ENCODE measurements at places on chromosomes 12 and 14.

GRCh38 chr14:51507511-51507905, 144.2 kb upstream of the FRMD6 start:
- no peak for DNase-seq

DNA sequence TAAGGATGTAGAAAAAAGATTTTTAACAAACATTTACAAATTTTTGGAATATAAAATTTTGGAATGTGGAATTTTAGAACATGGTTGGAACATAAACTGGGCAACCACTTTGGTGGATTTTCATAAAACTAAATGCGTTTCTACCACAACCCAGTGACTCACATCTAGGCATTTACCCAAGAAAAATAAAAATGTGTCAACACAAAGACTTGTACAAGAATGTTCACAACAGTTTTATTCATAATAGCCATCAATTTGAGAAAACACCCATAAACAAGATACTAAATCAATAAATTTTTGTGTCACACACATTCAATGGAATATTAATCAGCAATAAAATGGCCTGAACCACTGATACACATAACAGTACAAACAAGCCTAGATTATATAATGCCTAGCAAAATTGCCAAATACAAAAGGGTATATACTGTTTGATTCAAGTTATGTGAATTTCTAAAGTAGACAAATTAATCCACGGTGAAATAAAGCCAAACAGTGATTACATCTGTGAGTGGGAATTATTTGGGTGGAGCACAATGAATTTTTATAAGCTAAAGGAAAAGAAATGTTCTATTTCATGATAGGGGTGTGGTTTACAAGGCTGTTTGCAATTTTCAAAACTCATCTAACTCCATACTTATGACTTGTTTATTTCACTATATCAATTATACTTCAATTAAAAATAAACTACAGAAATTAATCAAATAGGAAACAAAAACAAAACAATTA, 415.2 kb upstream of the OR4E1 start:
- no peak for DNase-seq

GRCh38 chr12:97452839-97453238, 9.8 kb upstream of the RMST start:
- no peak for DNase-seq

DNA sequence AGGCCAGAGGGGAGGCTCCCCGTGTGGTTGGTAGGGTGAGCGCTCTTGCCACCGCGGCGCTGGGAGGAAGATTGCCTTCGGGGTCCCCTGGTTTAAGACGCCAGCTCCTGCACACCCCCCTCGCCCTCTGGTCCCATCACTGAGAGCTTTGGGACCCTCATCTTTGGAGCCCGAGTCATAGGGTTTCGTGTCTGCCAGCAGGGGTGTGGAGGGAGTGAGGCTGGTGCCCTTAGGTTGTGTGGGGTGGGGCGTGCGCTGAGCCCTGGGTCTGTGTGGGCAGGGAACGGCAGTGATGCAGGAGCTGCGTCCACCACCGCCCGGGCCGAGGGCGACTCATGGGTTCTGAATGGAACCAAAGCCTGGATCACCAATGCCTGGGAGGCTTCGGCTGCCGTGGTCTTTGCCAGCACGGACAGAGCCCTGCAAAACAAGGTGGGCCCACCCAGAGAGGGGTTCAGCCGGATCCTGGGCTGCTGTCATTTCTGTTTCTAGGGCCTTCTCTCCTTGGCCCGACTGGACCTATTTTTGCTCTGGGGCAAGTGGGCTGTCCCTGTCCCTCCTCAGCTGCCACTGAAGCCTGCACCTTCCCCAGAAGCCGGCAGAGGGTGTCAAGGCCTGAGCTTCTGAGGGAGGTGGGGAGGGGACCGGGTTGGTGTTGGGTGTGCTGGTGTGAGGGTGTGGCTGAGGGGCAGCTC, 12.1 kb downstream of the ACADS start:
- DNase-seq, result no peak

GRCh38 chr12:92058664-92059063, 87.0 kb downstream of the BTG1 start:
- no peak for DNase-seq

DNA sequence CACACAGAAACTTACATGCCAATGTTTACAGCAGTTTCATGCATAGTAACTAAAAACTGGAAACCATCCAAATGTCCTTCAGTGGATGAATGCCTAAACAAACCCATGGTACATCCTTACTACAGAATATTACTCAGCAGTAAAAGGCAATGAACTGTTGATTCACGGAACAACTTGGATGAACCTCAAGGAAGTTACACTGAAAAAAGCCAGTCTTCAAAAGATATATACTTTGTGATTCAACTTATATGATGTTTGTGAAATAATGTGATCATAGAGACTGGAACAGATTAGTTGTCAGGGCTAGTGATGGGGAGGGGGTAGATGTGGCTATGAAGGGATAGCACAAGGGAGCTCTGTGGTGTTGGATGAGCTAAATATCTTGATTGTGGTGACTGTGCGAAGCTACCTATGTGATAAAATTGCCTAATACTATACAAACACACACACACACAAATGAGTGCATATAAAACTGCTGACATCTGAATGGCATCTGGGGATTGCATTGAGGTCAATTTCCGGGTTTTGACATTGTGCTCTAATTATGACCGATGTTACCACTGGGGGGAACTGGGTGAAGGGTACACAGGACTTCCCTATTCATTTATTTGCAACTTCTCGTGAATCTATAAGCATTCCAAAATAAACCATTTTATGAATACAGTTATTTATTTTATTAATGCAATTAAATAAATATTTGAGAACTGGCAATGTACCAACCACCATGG, 94.3 kb downstream of the RIN3 start:
- DNase-seq, result no peak

GRCh38 chr12:107486140-107486892, 199.3 kb upstream of the PWP1 start:
- no peak for DNase-seq

GRCh38 chr12:106780010-106780631, 5.6 kb downstream of the RIC8B start:
- no peak for DNase-seq

DNA sequence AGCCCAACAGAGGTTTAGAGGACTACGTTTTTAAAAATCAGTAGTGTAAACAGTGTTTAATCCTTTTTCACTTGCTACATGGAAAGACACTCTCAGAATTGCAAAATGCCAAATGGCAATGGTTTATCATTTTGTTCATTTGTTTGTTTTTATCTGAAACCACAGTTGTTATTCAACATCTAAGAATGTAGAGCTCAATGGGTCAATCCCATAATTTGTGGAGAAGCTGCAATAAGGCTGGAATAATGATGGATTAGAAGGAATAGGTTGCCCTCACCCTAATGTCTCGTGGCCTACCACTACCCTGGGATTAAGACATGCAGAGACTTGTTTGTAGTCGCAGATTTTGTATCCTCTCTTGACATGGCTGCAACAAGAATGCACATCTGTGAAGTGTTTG, 115.7 kb downstream of the LLPH start:
- no peak for DNase-seq

DNA sequence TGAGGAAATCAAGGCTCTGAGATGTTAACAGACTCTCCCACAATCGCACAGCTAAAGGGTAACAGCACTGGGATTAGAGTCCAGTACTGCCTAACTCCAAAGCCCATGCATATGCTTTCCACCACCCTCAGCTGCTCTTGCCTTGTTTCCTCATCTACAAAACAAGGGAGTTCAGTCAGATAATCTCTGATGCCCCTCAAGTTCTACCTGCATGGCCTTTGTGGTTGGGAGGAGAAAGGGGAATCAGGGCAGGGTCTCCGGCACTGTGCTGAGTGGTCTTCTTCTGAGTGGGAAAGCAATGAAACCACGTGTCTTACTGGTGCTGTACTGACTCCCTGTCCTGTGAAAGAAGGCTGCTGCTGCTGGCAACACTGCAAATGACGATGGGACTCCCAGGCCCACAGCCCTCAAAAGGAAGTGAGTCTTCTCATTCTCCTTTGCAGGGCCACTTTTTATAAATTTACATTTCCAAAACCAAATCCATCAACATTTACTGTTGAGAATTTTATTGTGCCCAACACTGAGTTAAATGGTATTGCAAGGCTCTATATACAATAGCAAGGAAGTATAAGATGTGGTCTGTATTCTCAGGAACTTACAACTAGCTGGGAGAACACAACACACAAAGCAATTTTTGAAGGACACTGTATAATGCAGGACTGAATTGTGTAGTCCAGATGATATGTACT, 19.7 kb upstream of the DUSP16 start:
- DNase-seq, result no peak

- DNase-seq, result no peak
These were observed 136.8 kb downstream of the SRGAP1 start for GRCh38 chr12:63981343-63981742.

- no peak for DNase-seq
These were observed 246.4 kb upstream of the PWP1 start for GRCh38 chr12:107439026-107439738.

GRCh38 chr14:53741479-53742232, 215.0 kb downstream of the BMP4 start:
- DNase-seq, result no peak

GRCh38 chr14:105095236-105095805, 30.1 kb upstream of the GPR132 start:
- DNase-seq, result no peak

- DNase-seq, result no peak
These were observed 431.8 kb downstream of the SLC6A15 start for GRCh38 chr12:84480803-84481202.

DNA sequence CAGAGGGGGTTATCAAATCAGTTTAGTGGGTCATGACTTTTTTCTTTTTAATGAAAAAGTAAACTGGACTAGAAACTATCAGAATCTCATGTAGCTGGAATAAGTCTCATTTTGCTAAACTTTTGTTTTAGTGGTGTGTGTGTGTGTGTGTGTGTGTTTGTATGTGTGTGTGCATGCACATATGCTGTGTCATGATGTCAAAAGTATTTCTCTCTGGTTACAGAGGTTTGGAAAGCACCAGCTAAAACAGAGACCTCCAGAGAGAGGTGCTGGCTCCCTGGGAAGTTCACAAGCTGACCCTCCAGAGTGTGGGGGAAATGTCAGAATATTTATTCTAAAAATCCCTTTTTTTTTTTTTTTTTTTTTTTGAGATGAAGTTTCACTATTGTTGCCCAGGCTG, 114.7 kb downstream of the LGMN start:
- DNase-seq, result no peak

GRCh38 chr12:43676183-43676813, 82.3 kb downstream of the PUS7L start:
- DNase-seq, result no peak

- no peak for DNase-seq
These were observed 53.5 kb downstream of the SLC38A6 start for GRCh38 chr14:61034416-61035120.

DNA sequence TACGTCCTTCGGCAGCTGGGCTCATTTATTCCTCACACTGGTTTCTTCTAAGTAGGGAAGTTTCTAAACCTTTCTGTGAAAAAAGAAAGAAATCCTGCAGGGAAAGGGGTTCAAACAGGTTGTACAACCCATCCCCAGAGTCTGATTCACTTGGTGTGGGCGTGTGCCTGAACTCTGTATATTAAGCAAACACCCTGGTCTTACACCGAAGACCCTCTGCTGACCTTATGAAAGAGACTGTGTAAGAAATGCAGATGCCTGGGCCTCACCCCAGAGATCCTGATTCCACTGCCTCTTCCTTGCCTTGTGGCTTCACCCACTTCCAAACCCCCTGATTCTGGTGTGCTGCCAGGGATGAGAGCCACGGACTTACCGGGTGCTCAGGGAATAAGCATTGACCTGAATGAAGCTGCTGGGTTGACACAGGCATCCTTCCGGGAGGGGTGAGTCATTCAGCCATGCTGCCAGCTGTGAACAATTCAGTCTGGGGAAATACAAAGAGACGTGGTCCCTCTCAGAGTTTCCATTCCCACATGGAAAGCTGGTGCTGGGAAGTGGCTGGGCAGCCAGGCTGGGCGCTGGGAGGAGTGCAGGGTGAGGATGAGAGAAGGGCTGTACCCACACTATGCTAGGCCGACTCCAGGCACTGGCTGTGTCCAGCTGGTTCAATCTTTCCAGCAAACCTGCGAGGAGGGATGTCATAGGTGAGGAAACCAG, 26.5 kb upstream of the ACTN1 start:
- no peak for DNase-seq

DNA sequence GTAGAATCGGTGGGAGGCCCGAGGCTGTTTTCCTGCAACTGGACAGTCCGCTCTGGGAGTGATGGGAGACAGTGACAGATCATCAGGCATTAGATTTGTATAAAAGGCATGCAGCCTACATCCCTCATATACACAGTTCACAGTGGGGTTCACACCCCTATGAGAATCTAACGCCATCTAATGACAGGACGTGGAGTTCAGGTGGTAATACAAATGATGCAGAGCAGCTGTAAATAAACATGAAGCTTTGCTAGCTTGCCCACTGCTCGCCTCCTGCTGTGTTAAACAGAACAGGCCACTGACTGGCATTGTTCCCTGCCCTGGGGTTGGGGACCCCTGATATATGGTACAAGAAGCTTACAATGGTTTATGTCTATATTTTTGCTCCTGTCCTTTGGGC, 179.0 kb downstream of the LRFN5 start:
- DNase-seq, result no peak
